Activated CD4-positive, alpha-beta T cell treated with anti-CD3 and anti-CD28 coated beads for 1 hour (primary cell): ENCODE measurements at places on chromosomes 2 and 18.

GRCh38 chr18:7927119-7927518 is 360.0 kb downstream of the PTPRM start:
- no peak for DNase-seq

DNA sequence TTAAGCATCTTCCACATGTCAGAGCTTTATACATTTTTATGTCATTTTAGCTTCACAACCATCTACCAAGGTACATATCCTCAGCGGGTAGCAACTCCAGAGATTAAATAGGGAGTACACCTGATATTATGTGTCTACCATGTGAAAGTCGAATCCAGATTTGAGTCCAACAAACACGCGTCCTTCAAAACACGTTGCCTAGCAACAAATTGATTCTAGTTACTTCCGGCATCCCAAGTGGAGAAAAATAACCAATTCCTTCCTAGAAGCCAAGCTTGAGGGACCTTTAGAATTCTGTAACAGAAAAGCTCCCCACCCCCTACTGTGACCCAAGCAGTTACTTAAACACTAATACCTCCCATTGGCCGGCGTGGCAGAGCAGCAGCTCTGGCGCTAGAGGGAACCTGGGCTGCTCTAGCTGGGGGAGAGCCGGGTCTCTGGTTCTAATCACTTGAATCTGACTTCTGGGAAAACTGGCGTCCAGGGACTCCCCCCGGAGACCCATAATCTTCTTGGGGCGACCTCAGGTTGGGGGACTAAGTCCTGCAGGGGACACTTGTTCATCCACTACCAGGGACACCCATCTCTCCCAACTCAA is at the start of gene ERICH2:
Gene ERICH2 (plus strand): TSS at position 371 of the 598 bp plus-strand sequence. CDS start 304 bp downstream, outside the sequence.
- no peak for DNase-seq

DNA sequence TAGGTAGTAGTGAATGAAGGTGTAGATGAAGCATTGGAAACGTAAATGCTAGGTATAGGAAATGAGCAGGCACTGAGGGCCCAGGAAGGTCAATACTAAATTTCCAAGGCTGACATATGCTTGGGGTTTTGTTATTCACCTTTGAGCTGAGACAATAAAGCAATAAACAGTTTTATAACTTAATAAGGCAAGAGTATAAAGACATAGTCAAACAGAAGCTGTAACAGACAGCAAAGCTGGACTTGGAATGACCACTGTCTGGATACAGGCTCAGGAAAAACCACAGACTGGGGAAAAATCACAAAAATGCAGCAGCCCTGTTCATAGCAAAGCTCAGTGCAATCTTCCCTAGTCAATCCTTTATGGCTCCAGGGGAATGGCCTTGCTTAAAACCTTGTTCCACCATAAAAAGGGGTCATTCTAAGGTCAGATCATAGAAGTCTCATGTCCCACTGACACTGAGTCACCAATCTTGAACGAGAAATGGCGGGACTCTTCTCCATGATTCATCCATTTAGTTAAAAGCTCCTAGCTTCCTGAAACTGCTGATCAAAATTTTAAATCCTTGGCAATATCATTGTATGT is 493.3 kb downstream of the CMPK2 start:
- DNase-seq: no peak

- no peak for DNase-seq
Measured at GRCh38 chr2:28656937-28657615, 94.6 kb upstream of the PPP1CB start.

DNA sequence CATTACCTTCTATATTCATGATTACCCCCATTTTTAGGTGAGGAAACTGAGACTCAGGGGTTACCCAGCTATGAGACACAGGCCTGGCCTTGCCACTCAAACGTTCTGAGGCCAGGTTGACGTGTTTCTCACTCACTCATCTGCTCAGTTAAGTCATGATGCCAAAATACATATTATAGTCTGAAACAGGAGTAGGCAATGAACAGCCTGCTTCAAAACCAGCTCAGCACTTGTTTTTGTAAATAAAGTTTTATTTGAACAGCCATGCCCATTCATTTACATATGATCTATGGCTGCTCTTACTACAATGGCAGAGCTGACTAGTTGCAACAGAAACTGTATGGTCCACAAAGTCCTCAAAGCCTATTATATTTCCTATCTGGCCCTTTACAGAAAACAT is 74.1 kb upstream of the SMAD2 start:
- DNase-seq: no peak

DNA sequence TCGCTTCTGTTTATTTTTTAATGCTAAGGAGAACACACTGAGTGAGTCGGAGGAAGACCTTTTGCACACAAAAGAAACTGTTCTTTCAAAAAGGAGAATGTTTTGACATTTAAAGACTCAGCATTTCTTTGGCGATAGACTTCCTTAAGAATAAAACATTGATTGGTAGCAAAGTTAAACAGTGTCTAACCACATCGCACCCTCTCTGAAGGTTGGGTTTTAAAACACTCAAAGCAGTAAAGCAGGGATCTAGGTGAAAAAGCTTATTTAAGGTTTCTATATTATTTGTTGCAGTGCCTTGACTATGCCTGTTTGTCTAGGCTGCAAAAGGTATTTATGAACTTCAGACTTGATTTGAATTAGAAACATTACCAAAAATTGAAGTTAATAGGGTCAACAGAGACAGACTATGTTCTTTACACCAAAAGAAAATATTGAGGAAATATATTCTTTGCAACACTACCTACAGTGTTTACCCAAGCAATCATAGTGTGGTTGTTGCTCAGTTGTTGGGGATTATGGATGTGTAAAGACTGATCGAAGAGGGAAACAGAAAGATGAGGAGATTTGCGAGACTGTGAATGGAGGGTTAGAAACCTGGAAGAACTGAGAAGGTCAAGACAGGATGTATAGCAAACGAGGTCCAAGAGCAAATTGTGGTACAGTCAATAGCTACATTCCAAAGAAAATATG is 297.8 kb upstream of the SLC39A10 start:
- no peak for DNase-seq

GRCh38 chr18:79868811-79869541 is 71.2 kb downstream of the KCNG2 start:
- no peak for DNase-seq

DNA sequence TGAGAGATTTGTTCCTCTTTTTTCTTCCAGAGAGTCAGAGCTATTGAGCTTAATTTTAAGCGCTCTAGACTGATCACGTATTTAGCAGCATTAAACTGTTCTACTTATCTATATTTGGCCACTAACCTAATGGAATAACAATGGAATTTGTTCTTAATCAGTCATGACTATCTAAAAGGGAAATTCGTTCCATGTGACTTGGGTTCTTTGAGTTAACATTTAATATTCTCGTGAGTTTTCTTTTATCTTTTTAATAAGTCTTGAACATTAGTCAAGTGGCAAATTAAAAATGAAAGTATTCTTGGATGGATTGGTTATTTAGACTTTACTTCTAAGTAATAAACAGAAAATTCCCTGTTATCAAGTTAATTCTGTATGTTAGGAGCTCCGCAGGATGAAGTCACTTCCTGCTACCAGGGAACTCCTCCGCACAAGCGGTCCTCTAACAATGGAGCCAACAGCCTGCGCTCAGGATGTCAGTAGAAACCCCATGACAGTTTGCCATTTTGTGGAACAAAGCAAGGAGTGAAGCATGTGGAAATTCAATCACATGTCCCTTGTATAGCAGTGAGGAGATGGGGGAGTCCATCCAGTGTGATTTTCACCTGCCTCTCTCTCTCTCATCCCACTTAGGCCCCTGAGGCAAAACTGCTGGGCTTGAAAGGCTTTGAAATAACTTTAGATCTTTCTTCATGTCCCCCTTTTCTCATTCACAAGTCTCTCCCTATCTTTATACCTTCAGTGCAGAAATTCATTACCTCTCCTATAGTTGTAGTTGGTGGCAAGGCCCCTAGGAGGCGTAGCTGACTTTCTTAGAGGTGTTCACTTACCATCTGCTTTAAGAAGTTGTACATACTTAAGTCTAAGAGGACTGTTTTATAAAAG is 138.1 kb downstream of the WDR7 start:
- no peak for DNase-seq

GRCh38 chr2:214069254-214069653 is 341.6 kb upstream of the VWC2L start:
- no peak for DNase-seq

GRCh38 chr2:226656367-226656766 is 143.3 kb downstream of the IRS1 start:
- DNase-seq: no peak

- no peak for DNase-seq
Measured at GRCh38 chr18:6810191-6810590, 80.7 kb downstream of the ARHGAP28 start.

DNA sequence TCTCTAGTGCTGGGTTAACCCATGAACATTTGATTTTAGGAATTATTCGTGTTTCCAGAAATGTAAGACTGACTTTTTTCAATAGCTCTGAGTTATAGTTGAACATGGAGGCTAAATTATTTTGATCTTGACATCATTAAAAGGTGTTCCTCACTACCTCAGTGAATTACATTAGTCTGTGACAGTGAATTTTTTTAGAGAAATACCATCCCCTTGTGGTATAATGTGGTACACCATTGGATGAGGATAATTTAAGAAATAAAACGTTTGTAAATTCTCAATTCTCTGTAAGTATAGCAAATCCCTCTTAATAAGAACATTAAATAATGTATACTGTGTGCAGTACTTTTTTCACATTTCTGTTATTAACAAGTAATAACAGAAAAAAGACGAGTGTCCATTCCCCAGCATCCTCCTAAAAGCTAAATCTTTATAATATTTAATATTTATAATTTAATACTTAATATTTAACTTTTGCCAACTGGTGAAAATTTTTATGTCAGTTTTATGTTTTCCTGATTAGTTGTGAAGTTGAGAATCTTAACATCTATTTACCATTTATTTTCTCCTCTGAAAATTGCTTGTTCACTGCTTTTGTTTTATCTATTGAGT is 70.3 kb upstream of the CWC22 start:
- DNase-seq: no peak

- DNase-seq: no peak
Measured at GRCh38 chr2:100072503-100072902, 69.9 kb downstream of the AFF3 start.

DNA sequence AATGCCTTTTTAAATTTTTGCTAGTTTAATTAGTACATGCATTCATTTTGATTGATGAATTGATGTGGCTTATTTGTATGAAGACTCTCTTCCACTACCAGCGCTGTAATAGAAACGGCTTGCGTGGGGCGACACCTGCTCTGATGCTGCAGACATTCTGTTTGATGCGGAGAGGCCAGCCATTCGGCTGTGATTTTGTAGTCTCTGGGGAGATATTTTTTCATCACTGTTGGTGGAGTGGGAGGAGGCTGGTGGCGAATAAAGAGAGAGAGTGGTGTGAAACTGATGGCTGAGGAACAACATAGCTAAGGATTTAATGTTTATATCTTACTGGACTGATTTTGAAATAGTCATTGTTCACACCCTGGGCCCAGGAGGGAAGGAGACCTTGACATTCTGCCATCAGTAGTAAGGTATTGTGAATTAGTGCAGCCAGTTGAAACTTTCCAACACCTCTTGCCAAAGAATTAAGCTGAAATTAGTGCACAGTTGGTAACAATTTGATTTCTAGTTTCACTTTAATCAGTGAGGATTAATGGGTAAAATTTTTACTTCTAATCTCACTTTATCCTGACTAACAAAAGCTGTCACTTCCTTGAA is 224.1 kb downstream of the MTX2 start:
- no peak for DNase-seq

DNA sequence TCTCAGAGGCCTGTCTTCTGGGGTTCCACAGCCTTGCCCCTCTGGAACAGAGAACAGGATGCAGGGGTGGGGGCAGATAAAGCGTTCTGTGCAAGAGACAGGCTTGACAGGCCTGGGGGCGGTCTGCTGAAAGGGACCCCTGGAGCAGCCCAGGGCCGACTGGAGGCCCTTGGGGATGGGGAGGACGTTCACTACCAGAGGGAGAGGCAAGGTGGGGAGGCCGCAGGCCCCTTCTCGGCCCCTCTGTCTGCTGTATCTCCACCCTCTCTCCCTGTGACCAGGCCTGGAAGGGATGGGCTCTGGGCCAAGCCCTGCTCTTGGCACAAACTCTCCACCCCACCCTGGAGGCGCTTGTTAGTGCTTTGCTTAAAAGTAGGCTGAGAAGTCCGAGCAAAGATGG is 27.3 kb upstream of the INHBB start:
- DNase-seq: no peak

DNA sequence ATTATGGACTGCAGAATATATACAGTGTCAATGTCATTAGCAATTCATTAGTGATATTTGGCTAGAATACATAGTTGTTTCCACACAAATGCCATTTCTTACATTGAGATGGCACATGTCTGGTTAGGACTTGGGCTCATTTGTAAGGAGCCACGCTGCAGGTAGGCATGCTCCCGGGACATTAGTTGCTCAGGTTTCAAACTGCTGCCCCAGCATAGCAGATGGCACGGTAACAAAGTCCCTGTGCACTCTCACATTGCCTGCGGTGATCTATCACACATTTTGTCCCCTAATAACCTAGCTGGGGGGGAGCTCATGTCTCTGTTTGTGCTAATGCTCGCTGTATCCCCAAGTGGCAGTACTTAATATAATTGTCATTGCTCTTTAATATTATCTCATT is 185.1 kb downstream of the NEDD4L start:
- no peak for DNase-seq

DNA sequence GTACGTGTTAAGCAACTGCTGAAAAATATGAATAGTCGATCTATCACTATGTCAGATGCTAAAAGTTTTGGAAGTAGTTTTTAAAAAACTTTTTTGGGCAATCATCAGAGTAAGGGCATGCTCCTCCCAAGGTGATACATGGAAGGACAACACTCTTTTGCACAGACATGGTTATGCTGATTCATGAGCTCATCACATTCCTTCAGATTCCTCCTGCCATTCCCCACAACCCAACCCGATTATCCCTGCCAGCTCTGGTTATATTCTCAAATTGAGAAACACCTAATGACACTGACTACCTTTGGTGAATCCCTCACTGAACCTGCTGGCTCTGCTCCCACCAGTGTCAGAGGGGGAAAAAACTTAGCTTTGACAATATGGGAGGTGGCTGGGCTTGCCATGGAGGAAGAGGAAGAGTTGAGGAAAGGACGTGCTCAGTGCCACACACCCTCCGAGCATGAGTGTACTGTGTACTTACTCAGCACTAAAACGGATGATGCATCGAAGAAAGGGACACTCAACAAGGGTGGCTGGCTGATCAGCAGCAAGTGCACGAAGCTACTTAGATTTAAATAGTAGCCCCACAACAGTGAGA is 83.9 kb upstream of the RNU4ATAC start:
- no peak for DNase-seq

DNA sequence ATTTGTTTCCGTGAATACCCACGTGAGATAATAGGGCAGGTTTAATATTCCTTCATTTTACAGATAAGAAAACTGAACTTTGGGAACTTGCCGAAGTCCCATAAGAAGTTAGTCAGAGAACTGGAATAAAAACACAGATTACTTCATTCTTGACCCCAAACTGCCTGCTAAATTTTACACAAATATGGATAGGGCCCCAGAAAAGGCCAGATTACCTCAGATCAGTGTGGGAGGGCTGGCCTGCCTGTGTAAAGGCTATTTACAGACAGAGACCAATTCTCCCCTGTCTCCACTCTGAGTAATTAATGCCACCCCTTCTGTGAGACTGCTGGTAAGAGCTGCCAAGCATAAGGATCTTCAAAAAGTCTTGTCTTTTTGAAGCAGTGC is 139.2 kb downstream of the MGAT5 start:
- DNase-seq: no peak

GRCh38 chr2:190791347-190791975 is 89.2 kb upstream of the GLS start:
- DNase-seq: no peak
